Epithelial cell of proximal tubule (primary cell): ENCODE measurements at places on chromosomes 3 and 15.

DNA sequence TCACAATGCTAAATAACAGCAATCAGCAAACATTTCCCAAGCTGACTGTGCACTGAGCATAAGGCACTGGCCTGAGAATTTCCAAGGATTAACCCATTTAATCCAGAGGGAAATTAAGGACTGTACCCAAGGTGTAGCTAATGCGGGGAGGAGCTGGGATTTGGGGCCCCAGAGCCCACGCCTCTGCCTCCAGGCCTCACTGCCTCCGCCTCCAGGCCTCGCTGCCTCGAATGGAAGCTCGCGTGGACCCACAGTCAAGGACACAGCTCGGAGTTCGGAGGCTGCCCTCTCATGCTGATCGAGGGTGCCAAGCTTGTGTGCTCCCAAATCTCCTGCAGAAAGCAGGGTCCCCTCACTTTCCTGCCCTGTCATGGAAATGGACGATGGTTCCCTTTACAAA is 76.5 kb upstream of the SNRPA1 start:
- no peak for DNase-seq

DNA sequence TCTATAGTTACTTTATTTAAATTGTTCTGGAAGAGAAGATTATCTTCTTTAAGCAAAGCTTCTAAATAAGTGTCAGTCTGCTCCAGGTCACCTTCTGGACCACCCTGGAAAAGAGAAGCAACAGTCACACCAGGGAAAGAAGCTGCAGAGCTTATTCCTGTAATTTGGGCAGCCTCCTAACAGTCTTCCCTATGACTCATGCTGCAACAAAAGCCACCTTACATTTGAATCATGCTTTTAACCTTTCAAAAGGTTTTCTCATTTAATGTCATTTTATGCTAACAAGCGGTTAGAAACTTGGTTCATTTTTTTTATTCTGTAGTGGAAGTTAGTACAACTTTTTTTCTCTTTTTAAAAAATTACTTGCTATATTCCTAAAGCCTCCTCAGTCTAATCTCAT is 5.3 kb upstream of the GUCA1C start:
- DNase-seq: no peak

DNA sequence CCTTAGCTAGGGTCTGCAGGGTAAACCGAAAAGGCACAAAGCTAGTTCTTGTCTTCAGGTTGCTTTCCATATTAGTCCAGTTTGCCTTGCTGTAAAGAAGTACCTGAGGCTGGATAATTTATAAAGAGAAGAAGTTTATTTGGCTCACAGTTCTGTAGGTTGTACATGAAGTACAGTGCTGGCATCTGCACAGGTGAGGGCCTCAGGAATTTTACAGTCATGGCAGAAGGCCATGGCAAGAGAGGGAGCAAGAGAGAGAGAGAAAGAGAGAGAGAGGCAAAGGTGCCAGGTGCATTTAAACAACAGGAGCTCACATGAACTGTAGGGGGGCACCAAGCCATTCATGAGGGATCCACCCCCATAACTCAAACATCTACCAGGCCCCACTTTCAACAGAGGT is 26.9 kb downstream of the TRIM42 start:
- DNase-seq: no peak

- DNase-seq: no peak
These were observed 108.6 kb downstream of the TMEM266 start for GRCh38 chr15:76168237-76168984.

GRCh38 chr3:186746008-186746407 is 28.8 kb downstream of the KNG1 start:
- DNase-seq: peak; percentile 38

- peak; percentile 18 for DNase-seq
These were observed 19.6 kb upstream of the TASOR start for GRCh38 chr3:56702490-56703315.

GRCh38 chr3:58751235-58751634 is 84.7 kb upstream of the FAM3D start:
- DNase-seq: no peak
